ENCODE measurements at places on chromosomes 5 and 9.

GRCh38 chr9:114746591-114747346 is 59.1 kb downstream of the TNFSF15 start:
- no peak for DNase-seq

DNA sequence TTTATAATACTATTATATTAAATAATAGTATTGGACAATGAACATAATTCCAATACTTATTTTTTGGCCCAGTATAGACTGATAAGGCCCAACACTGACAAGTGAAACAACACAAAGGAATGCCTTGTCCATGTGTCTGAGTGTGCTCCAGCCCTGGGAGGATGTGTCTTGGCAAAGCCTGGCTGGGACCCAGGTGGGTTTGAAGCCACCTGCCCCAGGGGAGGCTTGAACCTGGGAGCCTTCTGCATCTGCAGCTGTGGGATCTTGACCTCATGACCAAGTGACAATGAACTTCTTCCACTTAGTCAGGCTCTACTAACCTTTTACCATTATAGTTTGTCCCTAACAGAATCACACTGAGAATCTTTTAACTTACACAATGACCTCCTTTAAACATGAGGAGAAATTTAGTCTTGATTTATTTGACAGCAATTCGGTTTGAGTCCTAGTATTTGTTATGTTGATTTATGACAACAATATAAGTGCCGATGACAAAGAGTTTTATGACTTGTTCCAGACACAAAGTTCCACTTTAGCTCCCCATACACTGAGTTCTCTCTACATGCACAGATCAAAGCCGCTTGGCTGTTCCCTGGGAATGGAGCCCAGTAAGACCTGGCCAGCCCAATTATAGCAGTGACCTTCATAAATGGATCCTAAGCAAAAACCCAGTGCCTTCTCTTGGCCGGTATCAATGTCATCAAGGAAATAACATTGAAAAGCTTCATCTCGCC is 294.5 kb downstream of the CTNND2 start:
- no peak for DNase-seq

GRCh38 chr5:137245438-137245837 is 253.7 kb downstream of the SPOCK1 start:
- DNase-seq = no peak

DNA sequence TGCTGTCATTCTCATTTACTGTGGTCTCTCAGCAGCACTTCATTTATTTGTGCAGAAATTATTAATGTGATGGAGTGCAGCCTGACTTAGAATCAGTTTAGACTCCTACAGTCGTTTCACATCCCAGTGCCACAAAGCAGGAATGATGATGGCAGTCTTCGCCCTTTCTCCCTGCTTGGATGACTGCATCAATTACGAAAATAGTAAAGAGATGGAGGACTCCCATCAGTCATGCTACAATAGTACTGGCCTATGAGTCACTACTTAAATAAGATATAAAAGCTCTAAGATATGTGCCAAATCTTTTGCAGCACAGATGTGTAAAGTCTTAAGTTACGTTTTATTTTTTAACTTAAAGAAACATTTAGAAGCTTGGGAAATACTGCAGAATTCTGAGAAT is 263.9 kb downstream of the CHSY3 start:
- DNase-seq = no peak

- DNase-seq = peak; percentile 6
Observed at GRCh38 chr5:126777257-126777974, 480 bp downstream of the LMNB1 start.

- no peak for DNase-seq
Observed at GRCh38 chr5:65730910-65731309, 8.9 kb downstream of the NLN start.

- DNase-seq = no peak
Observed at GRCh38 chr9:71915495-71915894, 4.1 kb downstream of the C9orf85 start.

GRCh38 chr5:68592351-68592750 is 376.8 kb downstream of the PIK3R1 start:
- no peak for DNase-seq

DNA sequence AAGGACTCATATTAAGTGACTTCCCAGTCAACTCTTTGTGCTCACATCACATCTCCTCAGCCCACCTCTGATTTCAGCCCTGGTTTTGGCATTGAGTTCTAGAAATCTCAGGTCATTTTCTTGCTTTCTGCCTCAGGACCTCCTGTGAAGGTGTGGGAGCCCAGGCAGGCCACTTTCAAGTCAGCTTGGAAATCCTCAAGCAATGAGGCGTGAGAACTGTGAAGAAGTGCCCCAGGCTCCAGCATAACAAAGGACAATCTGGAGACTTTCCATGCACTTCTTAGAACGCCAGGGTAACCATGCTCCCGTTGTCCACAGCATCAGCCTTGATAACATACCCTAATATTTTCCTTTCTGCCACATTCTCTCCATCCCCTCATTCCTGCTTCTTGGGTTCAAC is 131.2 kb upstream of the MAP3K1 start:
- no peak for DNase-seq

DNA sequence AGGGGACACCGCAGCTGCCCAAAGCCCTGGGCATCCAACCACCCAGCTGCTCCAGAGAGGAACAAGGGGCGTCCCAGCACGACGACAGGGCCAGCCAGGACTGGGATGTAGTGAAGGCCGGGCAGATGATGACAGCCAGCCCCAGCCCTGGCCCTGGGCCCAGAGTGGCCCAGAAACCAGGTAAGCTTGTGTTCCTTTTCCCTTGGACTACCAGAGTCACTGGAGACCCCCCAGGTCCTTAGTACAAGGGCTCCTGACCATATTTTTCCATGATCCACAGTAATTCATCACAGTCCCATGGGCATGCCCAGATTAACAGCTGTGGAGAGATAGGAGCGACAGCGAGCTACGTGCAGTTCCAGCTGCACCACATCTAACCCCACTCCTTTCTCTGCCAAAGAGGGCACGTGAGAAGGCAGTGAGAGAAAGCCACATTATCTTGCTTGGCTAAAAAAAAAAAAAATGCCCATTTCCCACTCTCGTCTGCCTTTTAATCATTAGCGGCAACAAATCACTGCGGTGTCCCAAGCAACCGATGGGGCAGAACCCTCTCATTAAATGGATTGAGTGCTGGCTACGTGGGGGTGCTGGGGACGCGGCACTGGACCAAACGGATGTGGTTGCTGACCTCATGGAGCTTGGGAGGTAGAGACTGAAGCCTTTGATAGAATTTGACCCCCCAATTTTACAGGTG is 21.7 kb upstream of the SYNPO start:
- no peak for DNase-seq

DNA sequence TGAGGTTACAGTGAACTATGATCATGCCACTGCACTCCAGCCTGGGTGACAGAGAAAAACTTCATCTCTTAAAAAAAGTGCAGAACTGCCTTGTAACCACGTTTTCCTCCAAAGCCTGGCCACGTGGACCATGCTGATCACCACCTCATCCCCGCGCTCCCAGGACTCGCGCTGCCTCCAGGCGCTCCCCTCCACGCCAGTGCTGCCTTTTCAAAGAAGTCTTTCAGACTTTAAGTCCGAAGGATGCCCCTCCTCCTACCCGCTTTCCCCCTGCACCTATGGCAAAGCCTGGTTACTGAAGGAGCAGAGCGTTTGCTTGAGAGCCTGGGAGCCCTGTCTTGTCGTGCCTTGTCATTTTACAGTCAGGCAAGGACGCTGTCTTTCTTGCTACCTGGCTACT is 43.8 kb downstream of the HABP4 start:
- no peak for DNase-seq

GRCh38 chr5:138664276-138664943 is 88.8 kb upstream of the CTNNA1 start:
- DNase-seq = no peak

DNA sequence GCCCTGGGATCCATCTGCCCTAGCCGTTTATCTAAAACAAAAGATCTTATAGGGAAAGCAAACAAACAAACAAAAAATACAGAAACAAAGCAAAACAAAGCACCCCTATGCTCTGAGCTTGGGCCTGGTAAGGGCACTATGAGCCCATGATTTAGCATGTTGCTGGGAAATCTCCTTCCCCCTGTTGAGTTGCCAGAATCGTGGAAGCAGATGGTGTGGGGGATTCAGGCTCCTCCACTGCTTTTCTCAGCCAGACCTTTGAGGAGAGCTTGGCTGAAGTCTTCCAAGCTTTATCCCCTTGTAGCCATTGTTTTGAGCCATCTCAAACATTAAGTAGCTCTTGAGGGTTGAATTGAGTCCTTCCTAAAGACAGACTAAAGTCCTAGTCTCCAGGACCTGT is 29.9 kb downstream of the TMC1 start:
- no peak for DNase-seq

Data from amniotic stem cell (primary cell).